ENCODE measurements at places on chromosomes 11 and 22.

- DNase-seq = no peak
Measured at GRCh38 chr11:30608534-30608933, 22.4 kb upstream of the MPPED2 start.

GRCh38 chr11:1090600-1091331 is 16.1 kb downstream of the MUC2 start:
- no peak for DNase-seq

GRCh38 chr11:114073007-114073827 is 13.7 kb downstream of the ZBTB16 start:
- DNase-seq = no peak

GRCh38 chr11:61121192-61121831 is 19.0 kb downstream of the CD5 start:
- DNase-seq = no peak

GRCh38 chr11:71223081-71223405 is 29.3 kb downstream of the SHANK2 start:
- no peak for DNase-seq

DNA sequence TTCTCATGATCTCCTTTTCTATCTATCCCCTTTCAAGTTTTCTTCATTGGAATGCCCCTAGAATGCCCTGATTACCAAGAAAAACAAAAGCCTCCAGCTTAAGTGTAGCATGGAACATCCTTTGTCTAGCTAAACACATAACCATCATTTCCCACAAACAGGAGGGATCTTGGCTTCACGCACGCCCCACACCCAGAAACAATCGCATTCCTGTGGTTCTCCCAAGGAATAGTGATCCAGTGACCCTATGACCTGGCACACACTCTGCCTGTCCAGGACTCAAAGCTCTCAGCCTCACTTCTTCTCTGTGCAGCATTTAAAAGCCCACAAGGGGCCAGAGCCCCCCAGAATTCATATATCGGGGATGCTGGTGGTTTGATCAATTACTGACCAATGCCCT is 9.3 kb upstream of the POU2AF1 start:
- DNase-seq = no peak

DNA sequence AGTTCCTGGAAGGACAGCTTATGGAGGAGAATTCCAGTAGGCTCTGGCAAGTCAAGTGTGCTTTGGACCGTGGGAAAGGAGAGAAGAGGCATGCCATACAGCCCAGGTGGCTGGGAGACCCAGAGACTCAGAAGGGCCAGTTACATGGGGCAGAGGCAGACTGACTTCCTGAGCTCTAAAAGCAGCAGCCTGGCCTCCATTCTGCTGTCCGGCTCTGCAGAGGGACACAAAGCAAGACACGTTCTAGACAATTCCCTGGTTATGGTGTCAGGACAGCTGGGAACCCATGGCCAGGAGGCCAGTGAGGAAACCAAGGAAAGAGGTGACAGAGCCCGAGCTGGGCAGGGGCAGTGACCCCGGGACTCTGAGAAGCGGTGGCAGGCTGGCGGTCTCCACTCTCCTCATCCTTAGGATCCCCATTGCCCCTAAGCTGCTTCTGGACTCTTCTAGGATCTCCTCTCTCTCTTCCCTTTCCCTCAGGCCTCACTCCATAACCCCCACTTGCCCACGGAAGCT is 2.7 kb downstream of the CPT1B start:
- DNase-seq = no peak

GRCh38 chr11:101478587-101479369 is 105.0 kb downstream of the TRPC6 start:
- no peak for DNase-seq

DNA sequence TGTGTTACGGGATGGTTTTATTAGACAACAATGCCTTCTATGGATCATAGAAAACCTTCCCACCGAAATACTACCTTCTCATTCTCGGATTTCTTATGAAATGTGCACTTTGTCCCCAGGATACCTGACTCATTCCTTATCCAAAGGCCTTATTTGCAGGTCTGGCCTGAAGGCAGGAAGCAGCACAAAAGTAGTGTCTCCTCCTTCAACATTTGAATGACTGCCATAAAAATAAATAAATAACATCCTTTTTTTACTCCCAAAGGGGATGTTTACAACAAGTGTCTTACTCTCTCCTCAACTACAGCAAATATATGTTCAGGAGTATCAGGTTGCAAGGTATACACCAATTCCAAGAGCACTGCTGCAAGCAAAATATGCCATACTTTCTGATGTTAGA is 41.6 kb upstream of the PAK1 start:
- DNase-seq = no peak

GRCh38 chr22:26430600-26430999 is 1.5 kb downstream of the ASPHD2 start:
- no peak for DNase-seq

DNA sequence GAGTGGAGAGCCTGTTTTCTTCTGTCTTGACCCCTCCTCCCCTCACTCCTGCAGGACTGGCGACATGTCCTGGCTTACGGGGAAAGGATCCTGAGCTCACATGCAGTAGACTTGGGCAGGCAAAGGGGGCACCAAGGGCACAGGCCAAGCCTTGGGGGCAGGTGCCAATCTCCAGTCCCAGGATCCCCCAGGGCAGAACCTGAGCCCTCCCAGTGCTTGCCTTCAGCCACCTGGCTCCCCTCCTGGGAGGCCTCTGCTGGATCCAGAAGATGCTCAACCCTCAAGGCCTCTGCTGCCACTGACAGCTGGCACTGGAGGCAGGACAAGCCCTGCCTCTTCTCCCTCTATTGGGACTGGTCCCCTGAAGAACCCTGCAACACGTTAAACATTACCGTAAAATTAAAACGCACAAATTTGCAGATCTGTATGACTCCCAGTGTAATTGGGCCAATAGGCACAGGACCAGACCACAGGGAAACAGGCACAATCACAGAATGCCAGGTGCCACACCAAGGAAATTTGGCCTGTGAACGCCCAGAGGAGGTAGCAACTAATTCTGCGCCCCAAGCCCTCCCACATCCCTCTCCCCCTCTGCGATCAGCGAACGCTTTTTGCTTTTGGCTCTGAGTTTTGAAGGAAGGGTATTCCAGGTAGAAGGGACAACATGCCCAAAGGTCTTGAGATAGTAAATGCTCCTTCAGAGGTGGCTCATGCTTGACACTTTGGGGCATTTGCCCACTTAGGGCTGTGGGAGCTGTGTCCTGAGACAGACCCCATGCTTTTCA is 967 bp upstream of the LZTR1 start:
- no peak for DNase-seq

GRCh38 chr11:27699926-27700350 is 317 bp downstream of the BDNF start:
- DNase-seq = no peak

DNA sequence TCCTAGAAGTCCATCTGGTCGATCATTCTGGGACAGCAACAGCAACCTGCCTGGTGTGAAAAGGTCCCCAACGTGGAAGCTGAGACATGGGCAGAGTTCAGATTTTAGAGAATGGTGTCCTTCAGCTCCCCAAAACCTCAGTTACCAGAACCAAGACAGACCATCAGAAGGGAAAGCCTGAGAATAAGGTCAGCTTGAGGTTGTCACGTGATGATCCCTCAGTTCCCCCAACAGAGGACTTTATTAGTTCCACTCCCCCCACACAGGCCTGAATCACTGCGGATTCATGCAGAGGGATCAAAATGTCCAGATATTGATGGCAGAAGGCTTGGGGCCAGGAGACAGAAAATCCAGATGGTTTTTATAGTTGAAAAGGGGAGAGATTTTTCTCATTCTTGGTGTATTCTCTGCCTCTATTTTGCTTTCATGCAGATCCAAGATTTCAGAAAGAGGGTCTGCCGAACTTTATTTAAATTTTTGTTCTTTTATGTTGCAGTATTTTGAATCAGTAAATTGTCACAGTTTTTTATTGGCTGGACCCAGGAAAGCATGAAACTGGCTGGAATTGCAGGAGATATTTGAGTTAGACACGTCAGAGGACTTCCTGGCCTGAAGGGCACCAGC is 139.0 kb upstream of the NTM start:
- no peak for DNase-seq

GRCh38 chr22:46132830-46133587 is 17.3 kb upstream of the PPARA start:
- DNase-seq = no peak

- DNase-seq = no peak
Measured at GRCh38 chr22:49687786-49688515, 139.7 kb downstream of the BRD1 start.

DNA sequence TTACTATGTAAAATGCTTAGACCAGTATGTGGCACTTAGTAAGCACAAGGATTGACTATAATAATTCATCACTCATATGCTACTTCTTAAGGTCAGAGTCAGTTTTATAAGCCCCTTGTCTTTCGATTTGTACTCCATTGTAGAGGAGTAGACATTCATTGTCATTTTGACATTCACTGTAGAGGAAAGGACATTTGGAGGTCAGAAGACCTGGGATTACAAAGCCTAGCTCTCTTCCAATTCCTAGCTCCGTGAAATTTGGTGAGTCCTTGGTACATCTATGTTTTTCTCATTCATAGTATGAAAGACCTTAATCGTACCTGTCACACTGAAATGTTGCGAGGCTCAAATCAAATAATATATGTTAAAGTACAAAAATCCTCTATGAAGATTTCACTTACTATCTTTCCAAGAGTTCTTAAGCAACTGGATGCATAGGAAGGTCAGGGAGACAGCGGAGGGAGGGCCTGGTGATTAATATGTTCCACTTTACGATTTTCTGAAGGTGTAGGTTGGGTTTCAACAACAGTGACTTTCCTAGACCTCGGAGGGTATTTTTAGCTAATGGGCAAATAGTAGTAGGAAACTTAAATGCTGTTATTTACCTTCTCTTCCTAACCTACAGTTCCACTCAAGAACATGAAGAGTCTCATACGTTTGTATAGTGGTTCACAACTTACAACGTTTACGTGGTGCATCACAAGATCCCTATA is 1.4 kb upstream of the EMSY start:
- no peak for DNase-seq

- no peak for DNase-seq
Measured at GRCh38 chr11:70470127-70470526, 71.8 kb downstream of the CTTN start.

- no peak for DNase-seq
Measured at GRCh38 chr22:38935616-38936015, 21.8 kb upstream of the APOBEC3A start.

DNA sequence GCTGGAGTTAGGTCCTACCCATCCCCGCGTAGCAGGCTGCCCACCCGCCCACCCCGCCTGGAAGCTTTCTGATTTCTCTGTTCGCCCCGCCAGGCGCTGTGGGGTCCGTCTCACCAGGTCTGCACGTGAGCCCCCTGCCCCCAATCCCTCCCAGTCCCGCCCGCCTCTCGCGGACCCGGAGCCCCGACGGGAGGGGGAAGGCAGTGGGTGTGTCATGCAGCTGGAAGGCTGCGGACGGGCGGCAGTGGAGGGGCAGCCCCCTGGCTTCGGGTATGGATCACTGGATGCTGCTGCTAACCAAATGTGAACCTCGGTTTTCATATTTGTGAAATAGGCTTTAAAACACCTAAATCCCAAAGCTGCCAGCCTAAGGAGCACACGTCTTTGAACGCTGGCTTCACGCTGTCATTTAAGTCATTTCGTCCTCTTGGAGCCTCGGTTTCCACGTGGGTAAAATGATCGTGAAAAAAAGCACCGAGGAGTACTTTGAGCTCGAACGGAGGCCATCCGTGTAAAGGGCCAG is 568 bp upstream of the BIK start:
- no peak for DNase-seq

- no peak for DNase-seq
Measured at GRCh38 chr22:35135165-35135564, 69.2 kb downstream of the ISX start.

DNA sequence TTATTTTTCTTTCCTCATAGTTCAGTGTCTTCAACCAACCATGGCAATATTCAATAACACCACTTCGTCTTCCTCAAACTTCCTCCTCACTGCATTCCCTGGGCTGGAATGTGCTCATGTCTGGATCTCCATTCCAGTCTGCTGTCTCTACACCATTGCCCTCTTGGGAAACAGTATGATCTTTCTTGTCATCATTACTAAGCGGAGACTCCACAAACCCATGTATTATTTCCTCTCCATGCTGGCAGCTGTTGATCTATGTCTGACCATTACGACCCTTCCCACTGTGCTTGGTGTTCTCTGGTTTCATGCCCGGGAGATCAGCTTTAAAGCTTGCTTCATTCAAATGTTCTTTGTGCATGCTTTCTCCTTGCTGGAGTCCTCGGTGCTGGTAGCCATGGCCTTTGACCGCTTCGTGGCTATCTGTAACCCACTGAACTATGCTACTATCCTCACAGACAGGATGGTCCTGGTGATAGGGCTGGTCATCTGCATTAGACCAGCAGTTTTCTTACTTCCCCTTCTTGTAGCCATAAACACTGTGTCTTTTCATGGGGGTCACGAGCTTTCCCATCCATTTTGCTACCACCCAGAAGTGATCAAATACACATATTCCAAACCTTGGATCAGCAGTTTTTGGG is at the start of gene OR51T1:
Gene OR51T1 (plus strand): TSS at position 41 of the 641 bp plus-strand sequence. CDS start 0 bp downstream, at position 41.
- no peak for DNase-seq

DNA sequence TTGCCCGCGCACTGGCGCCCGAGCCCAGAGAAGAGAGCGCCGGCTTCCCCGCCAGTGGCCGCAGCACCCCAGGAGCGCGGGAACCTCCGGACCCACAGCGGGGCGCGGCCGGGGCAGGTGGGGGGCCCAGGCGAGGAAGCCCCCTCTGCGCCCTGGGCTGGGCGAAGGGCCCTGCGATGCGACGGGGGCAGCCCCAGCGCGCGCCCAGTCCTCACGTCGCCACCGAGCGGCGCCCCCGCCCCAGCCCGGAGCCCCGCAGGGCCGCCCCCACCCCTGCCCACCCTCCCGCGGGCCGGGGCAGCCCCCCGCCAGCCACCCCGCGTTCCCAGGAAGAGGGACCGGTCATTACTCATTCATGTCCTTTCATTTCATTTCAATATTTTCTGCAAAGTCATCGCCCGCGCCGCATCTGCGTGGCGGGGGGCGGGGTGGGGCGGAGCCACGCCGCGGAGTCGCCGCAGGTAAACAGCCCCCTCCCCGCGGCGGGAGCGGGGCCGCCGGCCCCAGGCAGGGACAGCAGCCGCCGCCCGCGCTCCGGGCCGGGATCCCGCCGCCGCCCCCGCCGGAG is 673 bp upstream of the PANX2 start:
- DNase-seq = no peak

- DNase-seq = no peak
Measured at GRCh38 chr22:19574247-19574646, 50.0 kb upstream of the CLDN5 start.

GRCh38 chr22:26033071-26033470 is 136.2 kb upstream of the SEZ6L start:
- no peak for DNase-seq

GRCh38 chr22:39185601-39186012 is 33.1 kb upstream of the CBX7 start:
- no peak for DNase-seq
